ENCODE measurements at places on chromosomes 11 and 22.

GRCh38 chr11:19832086-19832750 lies 119.6 kb downstream of the NAV2 start:
- no peak for DNase-seq

DNA sequence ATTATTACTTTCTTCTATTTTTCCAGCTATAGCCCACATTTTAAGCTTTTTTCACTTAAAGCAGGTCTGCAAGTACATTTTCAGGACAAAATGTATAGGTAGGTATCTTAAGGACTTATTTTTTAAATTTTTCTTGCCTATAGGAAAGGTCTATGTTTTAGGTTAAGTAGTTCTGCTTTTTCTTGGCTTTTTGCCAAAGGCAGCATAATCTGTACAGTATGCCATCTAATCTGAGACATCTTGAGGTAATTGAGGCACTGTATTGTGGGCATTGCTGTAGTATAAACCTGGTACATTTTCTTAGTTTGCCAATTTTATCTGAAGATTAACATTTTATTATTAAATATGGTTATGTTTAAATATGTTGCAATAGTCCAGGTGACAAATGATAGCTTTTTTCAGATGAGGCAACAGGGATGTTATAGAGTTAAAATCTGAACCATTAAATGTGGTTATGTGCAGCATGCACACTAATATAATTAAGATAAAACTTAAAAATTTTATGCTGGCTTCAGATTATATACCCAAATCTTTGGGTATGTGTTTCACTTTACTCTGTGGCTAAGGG lies 42.9 kb downstream of the QSER1 start:
- peak; percentile 7 for DNase-seq

DNA sequence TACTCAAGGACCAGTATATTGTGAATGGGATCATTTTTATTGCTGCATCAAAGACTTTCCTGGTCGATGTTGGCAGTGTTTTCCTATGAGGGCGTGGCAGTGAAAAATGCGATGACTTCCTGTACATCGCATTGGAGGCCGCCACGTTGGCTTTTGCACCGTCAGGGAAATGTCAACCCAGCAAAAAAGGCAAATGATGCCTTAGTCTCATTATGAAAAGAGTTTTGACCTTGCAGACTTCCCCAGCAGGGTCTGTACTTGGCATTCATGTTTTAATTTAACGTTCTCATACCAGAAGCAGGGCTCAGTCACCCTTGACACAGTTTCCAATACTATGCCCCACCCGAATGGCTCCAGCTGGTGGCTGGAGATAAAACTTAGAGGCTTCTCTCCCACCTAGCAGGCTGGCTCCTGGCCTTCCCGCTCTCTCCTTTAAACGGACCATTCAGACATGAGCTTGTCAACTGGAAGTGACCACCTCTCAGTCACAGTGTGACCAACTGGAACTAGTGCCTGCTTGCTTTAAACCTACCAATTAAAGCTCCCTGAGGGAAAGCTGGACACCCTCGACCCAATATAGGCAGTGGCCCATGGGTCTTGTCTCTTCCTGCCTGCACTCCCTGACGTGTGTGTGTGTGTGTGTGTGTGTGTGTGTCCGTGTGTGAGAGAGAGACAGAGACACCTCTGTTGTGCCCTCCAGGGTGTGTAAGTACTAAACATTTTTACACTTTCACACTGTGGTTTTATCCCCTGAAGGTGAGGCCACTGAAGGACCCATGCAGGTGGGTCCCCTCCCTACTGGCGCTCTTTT lies 8.7 kb upstream of the GDPD5 start:
- DNase-seq, result no peak

GRCh38 chr22:28332410-28332809 lies 347.2 kb downstream of the TTC28 start:
- no peak for DNase-seq

- DNase-seq, result no peak
Measured at GRCh38 chr11:72497731-72498130, 63.4 kb upstream of the CLPB start.

GRCh38 chr11:100726680-100727079 lies 39.6 kb downstream of the ARHGAP42 start:
- no peak for DNase-seq

Measured in inflammatory macrophage (primary cell).